NCI-H510A (cell line): ENCODE measurements at places on chromosomes 6 and 20.

DNA sequence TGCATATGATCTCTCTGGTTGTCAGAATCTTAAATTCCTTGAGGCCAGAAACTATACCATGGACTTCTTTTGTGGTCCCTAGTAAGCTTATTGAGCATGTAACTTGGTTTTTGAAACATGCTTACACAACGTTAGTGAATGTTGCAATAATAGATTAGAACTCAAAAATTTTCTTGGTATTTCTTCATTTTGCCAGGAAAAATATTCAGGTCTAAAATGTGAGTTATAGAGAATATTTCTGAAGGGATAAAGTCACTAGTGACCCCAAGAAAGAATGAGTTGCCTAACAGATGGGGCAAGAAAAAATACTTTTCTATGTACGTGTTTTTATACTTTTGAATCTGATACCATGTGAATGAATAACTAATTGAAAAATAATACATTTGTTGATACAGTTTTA lies 195.4 kb downstream of the TFAP2A start:
- no peak for DNase-seq

GRCh38 chr20:32510601-32511357 lies 74.4 kb downstream of the NOL4L start:
- DNase-seq: no peak

DNA sequence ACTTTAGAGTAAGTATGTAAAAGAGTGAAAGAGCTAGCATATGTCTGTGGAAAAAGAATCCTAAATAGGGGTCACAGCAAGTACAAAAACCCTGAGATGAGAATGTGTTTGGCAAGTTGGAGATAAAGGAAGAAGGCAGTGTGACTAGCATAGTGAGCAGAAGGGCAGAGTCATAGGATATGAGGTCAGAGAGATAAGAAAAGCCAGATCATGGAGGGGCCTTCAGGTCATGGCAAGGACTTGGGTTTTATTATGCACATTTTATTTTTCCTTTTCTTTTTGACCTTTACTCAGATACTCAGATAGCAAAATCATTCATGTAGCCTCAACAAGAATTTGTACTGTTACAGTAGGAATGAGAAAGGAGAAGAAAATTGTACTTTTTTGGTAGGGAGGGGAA lies 138.0 kb downstream of the GJA1 start:
- no peak for DNase-seq

- no peak for DNase-seq
Observed at GRCh38 chr6:167134448-167135328, 11.8 kb downstream of the CCR6 start.

- no peak for DNase-seq
Observed at GRCh38 chr6:121767211-121767610, 331.8 kb downstream of the GJA1 start.

DNA sequence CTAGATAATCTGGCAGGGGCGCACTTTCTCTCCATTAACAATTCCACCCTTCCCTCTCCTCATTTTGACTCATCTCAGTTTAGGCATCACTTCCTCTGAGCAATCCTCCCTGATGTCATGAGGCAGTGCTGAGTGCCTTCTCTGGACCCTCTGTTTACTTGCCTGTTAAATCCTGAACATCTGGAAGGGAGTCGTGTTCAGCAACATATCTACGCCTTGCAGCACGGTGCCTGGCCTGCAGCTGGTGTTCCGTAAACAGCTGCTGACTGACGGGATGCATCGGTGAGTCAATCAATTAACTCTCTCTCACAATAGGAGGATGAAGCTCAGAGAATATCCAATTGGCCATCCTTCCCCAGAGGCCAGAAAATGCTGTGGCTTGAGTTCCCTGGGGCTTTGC lies 613.5 kb downstream of the PTPRT start:
- no peak for DNase-seq

DNA sequence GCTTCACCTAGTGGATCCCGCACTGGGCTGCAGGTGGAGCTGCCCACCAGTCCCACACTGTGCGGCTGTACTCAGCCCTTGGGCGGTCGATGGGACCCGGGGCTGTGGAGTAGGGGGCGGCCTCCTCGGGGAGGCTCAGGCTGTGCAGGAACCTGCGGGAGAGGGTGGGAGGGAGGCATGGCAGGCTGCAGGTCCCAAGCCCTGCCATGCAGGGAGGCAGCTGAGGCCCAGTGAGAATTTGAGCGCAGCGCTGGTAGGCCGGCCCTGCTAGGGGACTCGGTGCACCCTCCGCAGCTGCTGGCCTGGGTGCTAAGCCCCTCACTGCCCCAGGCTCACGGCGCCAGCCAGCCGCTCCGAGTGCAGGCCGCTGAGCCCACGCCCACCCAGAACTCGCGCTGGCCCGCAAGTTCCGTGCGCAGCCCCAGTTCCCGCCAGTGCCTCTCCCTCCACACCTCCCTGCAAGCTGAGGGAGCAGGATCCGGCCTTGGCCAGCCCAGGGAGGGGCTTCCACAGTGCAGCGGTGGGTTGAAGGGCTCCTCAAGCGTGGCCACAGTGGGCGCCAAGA lies 1407.6 kb downstream of the EPHA7 start:
- DNase-seq: no peak
